ENCODE measurements at places on chromosomes 11 and 22.

DNA sequence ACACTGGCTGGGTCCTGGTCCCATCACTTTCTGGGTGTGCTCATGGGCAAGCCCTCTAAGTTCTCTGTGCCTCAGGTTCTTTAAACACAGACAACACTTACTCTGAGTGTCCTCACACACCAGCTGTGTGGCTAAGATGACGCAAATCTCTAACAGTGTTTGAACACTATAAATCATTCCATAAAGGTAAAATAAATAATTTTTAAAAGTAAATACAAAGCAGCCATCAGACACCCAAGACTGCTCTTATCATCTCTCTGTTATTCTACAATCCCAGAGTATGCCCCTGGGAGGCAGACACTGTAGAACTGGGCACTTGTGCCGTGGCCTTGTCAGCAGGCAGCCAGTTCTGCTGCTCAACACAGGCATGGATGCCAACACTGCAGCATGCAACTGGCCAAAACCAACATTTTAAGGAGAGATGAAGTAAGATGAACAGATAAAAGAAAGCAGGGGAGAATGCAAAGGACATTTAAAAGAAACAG is 56.8 kb downstream of the RPL27A start:
- DNase-seq = no peak

- DNase-seq = no peak
Observed at GRCh38 chr22:49209452-49210195, 618.0 kb downstream of the BRD1 start.

- no peak for DNase-seq
Observed at GRCh38 chr11:124970925-124971324, 16.9 kb downstream of the CCDC15 start.

- no peak for DNase-seq
Observed at GRCh38 chr11:61585115-61585514, 4.2 kb upstream of the SYT7 start.

Measured in stimulated activated CD8-positive, alpha-beta memory T cell treated with anti-CD3 and anti-CD28 coated beads, Interleukin-4, amount 100 ng/mL, for 1 hour (primary cell).